Forelimb muscle (tissue), 1 donor: ENCODE measurements at places on chromosomes 2 and 18.

DNA sequence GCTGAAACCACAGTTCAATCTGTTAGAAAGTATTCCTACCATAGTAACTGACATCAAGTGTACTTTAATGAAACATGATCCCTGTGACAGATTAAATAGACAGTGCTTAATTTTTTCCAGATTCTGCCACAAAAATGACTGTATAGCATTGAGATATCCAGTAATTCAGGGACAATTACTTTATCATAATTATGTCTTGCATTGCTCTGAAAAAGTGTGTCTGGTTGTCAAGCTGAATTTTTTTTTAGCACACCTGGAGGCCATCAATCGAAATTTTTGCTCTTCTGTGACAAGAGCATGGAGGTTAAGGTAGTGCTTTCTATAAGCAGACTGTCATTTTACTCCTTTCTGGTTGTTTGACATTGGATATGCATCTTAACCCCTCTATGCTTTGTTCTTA is 1083.8 kb upstream of the NRXN1 start:
- no peak for DNase-seq

DNA sequence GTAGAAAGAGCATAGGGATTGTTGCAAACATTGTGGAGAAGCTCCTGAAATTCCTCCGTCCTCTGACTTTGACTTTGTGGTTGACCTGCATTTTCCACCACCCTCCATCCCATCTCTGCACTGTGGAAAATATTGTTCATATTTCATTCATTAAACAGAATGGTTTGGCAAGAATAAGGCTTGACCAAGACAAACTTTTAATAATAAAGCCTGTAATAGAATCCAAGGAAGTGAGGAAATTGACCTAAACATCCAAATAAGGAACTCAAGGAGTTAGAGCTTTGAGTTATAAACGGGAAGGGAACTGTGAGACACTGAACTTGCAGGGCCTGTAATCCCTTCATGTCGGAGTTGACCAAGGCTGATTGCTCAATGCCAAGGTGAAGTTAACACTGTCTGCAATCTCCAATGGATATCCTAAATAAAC is 115.2 kb downstream of the GFPT1 start:
- no peak for DNase-seq

GRCh38 chr2:214215107-214215506 is 195.7 kb upstream of the VWC2L start:
- DNase-seq = no peak

DNA sequence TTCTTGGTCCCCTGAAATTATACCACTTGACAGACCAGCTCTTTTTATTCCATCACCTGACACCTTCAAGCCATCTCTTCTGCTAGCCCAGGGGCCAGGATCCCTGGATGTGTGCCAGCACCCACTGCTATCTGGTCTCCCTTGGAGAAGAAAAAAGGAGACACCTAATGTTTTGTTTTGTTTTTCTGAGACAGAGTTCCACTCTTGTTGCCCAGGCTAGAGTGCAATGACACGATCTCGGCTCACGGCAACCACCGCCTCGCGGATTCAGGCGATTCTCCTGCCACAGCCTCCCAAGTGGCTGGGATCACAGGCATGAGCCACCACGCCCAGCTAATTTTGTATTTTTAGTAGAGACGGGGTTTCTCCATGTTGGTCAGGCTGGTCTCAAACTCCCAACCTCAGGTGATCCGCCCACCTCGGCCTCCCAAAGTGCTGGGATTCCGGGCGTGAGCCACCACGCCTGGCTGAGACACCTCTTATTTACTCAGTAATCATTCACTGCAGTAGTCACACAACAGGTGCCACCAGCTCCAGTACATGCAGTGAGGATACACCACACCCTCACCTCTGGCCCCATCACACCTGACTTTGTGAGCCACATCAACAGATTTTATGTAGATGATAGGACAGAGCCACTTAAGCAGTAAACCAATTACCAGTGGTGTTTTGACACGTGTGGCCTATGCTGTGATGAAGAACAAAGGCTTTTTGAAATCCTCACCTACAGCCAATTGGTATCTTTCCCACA is 42.8 kb upstream of the PCBP1 start:
- no peak for DNase-seq
